ENCODE measurements at places on chromosomes 4 and X. TPM values are rescaled to one million over a fixed set of nuclear protein-coding genes. Genes with fewer than 3 reads are reported as not detected.

DNA sequence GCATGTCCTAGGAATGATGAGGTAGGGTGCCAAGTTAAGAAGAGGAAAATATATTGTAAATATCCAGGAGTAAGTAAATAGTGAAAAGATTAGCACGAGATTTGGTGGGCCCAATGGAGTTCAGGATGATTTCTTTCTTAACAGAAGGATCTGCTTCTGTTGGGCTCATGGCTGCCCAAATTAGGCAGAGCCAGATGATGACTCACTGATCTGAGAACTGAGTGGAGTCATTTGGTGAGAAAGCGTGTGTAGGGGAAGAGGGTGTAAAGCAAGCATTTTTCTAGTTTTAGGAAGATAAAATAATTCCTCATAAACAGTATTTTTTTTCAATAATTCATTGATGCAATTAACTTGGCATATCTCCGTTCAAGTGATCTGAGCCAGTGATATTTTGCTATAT, 1.6 kb downstream of the TBX22 start:
- DNase-seq = no peak

The TRIM60 gene
- total RNA-seq = not detected

GRCh38 chrX:129653971-129654651, 645 bp downstream of the APLN start:
- no peak for DNase-seq

DNA sequence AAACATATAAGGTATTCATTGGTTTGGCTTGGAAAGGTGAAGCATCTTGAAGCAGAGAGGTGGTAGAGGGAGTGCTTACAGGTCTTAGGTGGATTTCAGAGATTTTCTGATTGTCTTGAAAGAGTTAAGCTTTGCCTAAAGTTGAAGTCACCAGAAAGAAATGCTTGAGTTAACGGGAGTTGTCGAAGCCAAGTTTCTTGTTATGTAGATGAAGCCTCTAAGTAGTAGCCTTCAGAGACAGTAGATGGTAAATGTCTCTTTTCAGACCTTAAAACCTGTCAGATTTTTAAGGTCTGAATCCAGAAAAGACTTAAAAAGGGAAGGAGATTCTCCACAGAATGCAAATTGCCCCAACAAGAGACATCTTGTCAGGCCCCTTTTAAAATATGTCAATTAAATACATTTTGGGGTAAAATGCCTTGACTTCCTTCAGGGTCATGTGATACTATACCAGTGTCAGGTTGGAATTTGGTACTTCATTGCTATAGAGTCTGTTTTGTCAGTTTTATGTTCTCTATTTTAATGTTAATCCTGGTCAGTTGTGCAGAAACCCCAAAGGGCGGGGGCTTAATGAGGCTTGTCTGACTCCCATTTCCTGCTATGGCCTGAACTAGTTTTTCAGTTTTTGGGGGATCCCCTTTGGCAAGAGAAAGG, 81.0 kb downstream of the PCDH18 start:
- no peak for DNase-seq

DNA sequence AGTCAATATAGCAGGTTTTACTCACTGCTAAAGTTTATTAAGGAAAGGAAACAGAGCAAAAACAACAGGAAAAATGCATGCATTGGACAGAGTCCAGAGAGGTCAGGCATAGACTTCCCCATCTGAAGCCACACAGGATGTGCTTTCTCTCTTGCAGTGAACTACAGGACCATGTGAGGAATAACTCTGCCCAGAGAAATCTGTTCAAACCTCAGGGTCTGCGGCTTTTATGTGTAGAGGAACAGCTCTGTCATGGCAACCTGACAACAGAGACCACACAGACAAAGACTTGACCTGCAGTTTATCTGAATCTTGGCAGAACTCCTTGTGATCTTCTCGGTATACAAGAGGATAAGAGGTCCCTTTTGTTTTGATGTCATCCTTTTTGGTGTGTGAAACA, 46.3 kb upstream of the LONRF3 start:
- DNase-seq = no peak

DNA sequence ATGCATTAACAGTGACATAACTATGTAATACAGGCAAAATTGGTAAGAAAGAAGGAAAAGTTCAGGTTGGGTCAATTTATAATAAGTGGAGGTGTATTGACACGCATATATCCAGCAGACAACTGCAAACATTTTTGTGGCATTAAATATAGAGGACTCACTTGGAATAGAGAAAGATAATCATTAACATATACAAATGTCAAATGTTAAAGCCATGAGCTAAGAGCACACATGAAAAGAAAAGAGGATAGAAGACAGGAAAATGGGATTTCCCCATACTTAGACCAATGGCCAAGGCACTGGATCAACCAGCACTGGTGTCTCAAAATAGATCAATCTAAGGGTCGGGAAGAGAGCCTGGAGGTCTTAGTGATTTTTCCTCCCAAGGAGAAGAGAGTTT, 187.6 kb downstream of the PDGFC start:
- DNase-seq = no peak

The ARL13A gene
- not detected for total RNA-seq

The DHRSX gene
- 23.2 TPM for total RNA-seq

DNA sequence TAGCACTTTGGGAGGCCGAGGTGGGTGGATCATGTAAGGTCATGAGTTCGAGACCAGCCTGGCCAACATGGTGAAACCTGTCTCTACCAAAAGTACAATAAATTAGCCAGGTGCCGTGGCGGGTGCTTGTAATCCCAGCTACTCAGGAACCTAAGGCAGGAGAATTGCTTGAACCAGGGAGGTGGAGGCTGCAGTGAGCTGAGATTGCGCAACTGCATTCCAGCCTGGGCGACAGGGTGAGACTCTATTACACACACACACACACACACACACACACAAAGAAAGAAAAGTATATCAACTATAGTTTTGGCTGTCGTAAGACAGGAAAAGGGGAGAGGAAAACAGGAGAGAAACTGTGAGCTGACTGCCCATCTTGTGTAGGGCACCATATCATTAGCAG, 171.7 kb downstream of the ADAMTS3 start:
- DNase-seq = no peak

The BEX2 gene
- total RNA-seq = 110 TPM

The XK gene
- 3.7 TPM for total RNA-seq

GRCh38 chr4:112147697-112148096, 2.4 kb downstream of the FAM241A start:
- DNase-seq = no peak

DNA sequence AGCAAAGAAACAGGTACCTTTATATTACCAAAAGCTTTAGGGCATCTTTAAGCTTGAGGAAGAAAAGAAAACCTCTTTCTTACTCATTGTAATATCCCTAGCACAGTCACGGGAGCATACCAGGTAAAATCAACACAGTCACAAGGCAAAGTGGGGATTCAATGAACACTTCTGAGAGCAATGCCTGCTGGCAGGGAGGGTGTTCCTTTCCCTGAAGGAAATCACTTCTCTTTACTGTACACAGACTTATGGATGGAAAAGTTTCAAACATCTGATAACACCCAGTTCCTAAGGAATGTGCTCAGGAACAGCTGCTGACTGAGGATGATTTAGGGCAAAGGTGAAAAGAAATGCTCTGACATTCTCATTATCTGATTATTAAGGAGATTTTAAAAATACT, 94.8 kb downstream of the MAML3 start:
- DNase-seq = no peak

GRCh38 chr4:7698584-7698983, 241.1 kb downstream of the AFAP1 start:
- DNase-seq = no peak

DNA sequence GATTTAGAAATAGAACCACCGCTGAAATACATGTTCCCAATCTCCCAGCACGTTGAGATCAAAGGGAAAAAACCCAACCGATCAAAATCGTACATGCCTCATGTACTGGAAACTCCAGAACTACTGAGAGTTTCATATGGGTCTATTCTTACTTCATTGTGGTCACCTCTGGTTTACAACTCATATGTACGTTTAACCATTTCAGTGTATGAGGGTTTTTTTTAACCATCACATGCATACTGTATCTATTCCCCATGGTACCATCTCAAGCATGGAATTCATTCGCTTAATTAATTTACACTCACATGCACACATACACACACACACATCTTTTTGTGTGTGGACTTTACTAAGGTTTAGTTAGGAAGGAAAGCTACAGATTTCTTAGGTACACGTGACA, 46.0 kb upstream of the CLNK start:
- no peak for DNase-seq

The CDKL2 gene
- total RNA-seq = 60.7 TPM

DNA sequence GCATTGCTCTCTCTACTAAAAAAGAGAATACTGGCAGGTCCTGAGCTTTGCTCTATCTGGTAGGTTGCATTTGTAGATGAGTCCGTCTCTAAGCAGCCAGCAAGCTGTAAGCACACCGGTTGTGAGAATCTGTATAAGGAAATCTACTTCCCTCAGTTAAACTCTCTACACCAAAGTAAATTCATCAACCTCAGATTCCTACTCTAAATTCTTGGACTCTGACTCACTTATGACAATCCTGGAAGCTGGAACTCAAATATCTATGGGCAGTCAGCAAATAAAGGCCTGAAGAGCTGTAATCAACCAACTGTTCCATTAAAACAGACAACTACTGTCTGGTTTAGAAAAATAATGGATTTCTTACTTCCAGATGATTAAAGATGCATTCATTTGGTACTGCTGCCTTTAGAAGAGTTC, 37.9 kb downstream of the FAT1 start:
- DNase-seq = no peak

DNA sequence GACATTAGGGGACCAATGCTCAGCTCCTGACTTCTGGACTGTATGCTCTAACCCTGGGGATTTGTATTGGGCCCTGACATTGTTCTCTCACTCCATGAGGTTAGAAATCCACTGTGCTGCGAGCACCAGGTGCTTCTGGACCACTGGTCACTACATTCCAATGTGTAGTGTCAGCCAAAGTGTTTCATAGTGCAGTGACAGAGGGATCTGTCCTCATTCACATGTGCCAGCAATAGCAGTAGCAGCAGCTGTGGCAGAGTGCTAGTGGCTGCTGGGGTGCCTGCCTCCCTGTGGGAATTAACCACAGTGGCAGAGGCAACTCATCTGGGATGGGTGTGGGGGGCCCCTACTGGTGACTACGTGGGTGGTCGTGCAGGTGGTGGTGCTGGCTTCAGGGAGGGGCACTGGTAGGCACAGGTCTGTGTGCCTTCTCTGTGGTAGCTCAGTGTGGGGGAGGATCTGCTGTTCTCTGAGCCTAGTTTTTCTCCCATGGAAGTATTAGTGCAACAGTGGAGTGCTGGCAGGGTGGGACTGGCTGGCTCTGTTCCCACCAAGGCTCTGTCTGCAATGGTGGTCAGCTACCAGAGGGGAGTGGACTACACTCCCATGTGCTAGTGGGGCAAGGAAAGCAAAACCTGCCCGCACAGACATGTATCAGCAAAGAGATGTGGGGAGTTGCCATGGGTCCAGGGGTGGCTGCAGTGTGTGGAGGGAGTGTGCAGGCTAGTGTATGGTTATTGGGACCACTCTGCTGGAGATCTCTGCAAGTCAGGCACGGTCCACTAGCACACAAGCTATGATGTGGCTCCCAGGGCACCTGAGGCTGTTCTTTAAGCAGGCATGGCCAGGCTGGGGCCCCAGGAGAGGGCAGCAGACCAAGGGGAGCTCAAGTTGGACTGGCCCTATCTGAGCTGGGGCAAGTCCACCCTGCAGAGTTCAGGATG, 78.5 kb downstream of the SCLT1 start:
- no peak for DNase-seq

DNA sequence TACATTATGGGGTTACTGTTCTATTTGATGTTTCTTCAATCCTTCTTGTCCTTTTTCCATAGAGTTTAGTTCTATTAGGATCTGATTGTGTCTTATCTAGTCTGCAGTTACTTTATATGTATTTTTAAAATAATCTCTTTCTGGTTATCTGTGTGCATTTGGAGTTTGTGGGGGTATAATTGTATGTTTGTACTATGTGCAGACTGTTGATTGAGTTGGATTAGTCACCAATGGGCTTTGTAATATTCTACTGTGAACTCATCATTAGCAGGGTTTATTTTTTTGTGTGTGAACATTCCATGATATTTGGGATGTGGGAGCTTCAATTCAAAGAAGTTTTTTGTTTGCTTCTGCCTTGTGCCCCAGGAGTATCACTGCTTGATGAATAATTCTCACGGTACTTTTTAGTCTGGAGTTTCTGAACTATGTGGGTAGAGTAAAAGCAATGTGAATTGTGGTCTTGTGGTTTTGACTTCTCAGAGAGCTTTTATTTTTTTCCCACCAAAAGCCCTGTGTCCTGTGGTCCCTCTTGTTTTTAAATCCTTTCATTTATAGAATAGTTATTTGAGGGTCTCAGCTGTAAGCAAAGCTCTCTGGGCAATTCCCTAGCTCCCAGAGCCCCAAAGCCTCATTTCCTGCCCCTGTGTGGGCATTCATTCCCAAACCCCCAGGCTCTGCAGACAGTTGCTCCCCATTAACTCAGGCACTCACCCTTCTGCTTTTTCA, 127.8 kb downstream of the PHKA2 start:
- no peak for DNase-seq

DNA sequence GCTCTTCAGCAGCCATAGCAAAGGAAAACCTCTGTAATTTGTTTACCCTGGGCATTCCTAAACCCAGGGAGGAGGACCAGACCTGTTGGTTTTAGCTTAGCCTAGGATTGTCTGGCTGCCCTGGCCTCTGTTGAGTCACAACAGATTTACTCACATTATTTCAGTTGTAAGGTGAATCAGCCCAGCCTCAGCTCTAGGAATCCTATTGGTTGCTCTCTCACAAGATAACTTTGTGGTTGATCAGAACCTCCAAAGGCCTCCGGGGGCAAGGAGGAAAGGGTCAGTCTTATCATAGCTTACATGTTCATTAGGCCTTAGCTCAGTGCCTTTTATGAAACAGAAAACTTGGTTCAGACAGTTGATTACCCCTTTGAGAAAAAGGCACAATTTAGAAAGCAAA, 41.0 kb downstream of the PDK3 start:
- no peak for DNase-seq

GRCh38 chr4:136002316-136002715, 1530.0 kb downstream of the PCDH18 start:
- no peak for DNase-seq

DNA sequence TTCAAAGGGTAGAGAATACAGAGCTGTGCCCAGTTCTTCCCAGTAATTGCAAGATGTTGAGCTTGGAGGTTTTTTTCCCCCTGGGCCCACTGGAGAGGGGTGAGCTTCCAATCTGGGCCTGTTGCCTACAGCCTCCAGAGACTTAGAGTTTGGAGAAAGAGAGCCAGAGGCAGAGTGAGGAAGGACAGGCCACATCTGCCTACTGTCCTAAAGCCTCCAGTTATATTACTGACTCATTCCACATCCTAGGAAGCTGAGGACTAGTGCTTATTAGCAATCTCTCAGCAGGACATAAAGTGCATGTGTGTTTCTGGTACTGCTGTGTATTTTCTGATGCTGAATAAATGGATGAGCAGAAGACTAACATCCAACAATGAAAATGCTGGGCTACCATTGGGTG, 181.0 kb upstream of the MAMLD1 start:
- DNase-seq = no peak

The SORBS2 gene
- 46.9 TPM for total RNA-seq

The LETM1 gene
- 115 TPM for total RNA-seq

The XG gene
- total RNA-seq = not detected

The ADGRA3 gene
- 45.2 TPM for total RNA-seq

- DNase-seq = no peak
These were observed 8.7 kb downstream of the ENOPH1 start for GRCh38 chr4:82439088-82439487.

The AREG gene
- total RNA-seq = not detected

The RBMX gene
- 323 TPM for total RNA-seq

Measured in frontal cortex (tissue), 4 donors.